Naive thymus-derived CD4-positive, alpha-beta T cell (primary cell): ENCODE measurements at places on chromosomes 13 and 19. TPM values are rescaled to one million over a fixed set of nuclear protein-coding genes. Genes with fewer than 3 reads are reported as not detected.
A peak's percentile ranks its signal among the peaks of the same experiment; 100 is the strongest.

The MEIOSIN gene
- not detected for total RNA-seq

The IRGC gene
- total RNA-seq: not detected

The DACT3 gene
- total RNA-seq: 0.49 TPM

The KLK15 gene
- total RNA-seq: not detected

The TUBB4A gene
- total RNA-seq: 1.5 TPM

DNA sequence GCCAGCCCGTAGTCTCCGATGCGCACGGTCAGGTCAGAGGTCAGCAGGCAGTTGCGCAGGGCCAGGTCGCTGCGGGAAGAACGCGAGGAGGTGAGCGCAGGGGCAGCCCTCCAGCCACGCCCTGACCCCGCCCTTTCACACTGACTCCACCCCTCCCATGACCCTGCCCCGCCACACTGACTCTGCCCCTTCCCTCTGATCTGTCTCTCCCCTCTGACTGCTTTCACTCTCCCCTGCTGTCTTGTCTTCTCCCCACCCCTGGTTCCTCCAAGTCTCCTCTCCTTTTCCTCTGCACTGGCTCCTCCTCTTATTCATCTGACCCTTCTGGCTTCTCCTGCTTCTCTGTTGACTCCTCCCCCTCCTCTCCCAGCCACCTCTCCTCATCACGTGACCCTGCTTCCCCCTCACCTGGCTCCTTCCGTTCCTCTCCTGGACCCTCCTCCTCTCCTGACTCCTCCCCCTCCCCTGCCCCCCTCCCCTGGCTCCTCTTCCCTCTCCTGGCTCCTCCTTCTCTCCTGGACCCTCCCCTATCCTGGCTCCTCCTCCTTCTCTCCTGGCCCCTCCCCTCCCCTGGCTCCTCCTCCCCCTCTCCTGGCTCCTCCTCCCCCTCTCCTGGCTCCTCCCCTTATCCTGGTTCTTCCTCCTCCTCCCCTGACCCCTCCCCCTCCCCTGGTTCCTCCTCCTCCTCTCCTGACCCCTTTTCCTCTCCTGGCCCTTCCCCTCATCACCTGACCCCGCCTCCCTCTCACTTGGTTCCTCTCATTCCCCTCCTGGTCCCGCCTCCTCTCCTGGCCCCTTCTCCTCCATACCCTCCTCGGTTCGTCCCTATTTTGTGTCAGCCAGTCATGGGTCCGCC, 9.9 kb downstream of the LMTK3 start:
- H3K27ac ChIP-seq: peak overlapping the region; percentile 60
- peak overlapping the region; percentile 37 for H3K4me3 ChIP-seq
- no peaks in the 10 kb centered on the region for H3K36me3 ChIP-seq
- DNase-seq: peak; percentile 73
- H3K27me3 ChIP-seq: no peaks in the 10 kb centered on the region

DNA sequence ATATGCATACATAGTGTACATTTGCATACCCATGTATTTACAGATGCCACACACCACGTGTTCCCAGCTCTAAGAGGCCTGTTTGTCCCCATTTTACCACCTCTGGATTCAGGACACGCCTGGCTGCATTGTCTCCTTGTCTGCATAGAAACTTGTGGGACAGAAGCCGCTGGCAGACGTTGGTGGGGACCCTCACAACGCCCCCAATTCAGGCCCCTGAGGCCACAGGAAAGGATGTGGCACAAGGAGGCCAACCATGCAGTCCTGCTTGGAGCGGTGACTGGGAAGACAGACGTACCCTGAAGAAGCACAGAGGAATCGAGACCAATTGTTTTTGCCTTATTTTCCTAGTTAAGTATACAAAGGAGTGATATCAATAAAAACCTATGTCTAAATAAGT, 96.1 kb downstream of the ANKRD10 start:
- H3K4me1 ChIP-seq: no peaks in the 10 kb centered on the region
- no peaks in the 10 kb centered on the region for H3K27me3 ChIP-seq
- no peak overlapping the region for H3K27ac ChIP-seq
- H3K4me3 ChIP-seq: no peak overlapping the region

DNA sequence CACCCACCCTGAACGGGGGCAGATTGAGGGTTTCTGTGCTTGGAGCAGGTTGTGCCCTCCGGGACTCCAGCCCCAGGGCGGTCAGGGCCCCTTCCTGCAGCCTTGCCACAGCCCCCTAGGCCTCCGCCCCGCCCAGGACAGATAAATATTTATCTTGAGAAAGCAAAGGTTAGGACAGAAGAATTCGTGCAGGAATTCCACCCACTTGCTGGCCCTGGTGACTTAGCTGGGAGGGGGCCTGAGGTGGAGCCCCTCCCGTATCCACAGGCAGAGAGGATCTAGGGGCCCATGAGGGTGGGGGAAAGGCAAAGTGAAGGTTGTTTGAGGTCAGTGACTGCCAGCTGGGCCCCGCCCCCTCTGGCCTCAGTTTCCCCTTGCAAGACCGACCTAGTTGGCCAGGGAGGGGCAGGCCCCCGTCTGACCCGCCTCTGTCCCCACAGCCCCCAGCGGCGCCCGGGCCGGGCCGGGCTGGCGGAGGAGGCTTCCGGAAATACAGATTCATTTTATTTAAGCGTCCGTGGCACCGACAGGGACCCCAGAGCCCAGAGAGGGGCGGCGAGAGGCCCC, 5.2 kb downstream of the MIDN start:
- H3K27me3 ChIP-seq: no peaks in the 10 kb centered on the region
- peak overlapping the region; percentile 93 for H3K27ac ChIP-seq
- H3K4me1 ChIP-seq: peaks cover 30% of the 10 kb centered on the region
- DNase-seq: no peak
- H3K4me3 ChIP-seq: peak overlapping the region; percentile 63

- no peaks in the 10 kb centered on the region for H3K4me1 ChIP-seq
- no peak overlapping the region for H3K4me3 ChIP-seq
- no peak overlapping the region for H3K27ac ChIP-seq
- no peaks in the 10 kb centered on the region for H3K27me3 ChIP-seq
- H3K36me3 ChIP-seq: no peaks in the 10 kb centered on the region
These were observed 681.7 kb downstream of the PCDH17 start for GRCh38 chr13:58313219-58313618.

DNA sequence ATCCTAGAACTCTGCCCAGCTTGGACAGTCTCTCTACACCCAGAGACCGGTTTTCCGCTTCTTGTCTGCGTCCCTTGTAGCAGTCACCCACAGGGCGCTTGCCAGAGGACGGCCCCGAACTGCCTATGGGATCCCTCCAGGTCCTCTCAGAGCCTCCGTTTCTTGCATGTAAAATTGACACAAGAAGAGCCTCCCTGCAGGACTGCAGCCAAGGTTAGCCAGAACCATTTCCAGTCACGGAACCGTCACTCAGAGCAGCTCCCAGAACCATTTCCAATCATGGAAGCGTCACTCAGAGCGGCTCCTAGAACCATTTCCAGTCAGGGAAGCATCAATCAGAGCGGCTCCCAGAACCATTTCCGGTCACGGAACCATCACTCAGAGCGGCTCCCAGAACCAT, 65.5 kb downstream of the ATP11A start:
- H3K4me3 ChIP-seq: no peak overlapping the region
- DNase-seq: no peak
- no peaks in the 10 kb centered on the region for H3K27me3 ChIP-seq
- H3K27ac ChIP-seq: no peak overlapping the region
- no peaks in the 10 kb centered on the region for H3K36me3 ChIP-seq

DNA sequence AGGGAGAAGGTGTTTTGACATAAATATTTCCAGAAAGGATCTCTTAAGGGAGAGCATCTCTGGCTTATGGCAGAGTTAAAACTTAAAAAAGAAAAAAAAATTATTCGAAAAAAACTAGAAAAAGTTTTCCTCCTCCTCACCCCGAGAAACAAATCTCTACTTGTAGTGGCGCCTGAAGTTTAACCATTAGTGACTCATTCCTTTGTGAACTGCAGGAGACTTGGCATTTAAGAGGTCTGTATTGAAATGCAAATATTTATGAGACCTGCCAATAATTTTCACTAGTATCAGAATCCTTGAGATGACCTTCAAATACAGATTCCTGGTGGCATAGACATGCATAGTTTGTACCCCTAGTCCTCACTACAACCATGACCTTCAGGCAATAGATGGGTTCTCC, 64.9 kb upstream of the MED4 start:
- no peaks in the 10 kb centered on the region for H3K27me3 ChIP-seq
- H3K27ac ChIP-seq: no peak overlapping the region
- no peaks in the 10 kb centered on the region for H3K36me3 ChIP-seq
- DNase-seq: no peak

DNA sequence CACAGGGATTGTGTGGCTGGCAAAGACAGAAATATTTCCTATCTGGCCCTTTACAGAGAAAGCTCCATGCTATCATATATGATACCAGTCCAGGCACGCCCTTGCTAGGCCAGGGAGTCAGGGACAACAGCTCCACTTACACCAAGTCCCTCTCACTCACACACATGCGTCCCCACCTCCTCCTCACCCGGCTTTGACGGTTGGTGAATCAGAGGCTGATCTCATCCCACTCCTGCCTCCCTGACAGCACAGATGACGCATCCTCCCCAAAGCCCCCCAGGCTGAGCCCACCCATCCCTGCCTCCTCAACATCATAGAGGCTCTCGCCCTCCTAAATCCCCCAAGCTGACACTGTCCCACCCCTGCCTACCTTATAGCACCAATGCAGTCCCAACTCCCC, 62.7 kb downstream of the F2RL3 start:
- H3K4me1 ChIP-seq: no peaks in the 10 kb centered on the region
- H3K36me3 ChIP-seq: no peaks in the 10 kb centered on the region
- DNase-seq: no peak
- no peaks in the 10 kb centered on the region for H3K27me3 ChIP-seq

GRCh38 chr13:31755803-31756212, 16.5 kb downstream of the RXFP2 start:
- no peak overlapping the region for H3K4me3 ChIP-seq
- H3K27ac ChIP-seq: no peak overlapping the region
- no peak for DNase-seq
- H3K36me3 ChIP-seq: no peaks in the 10 kb centered on the region

- H3K4me3 ChIP-seq: no peak overlapping the region
- no peaks in the 10 kb centered on the region for H3K4me1 ChIP-seq
- H3K36me3 ChIP-seq: no peaks in the 10 kb centered on the region
- H3K27me3 ChIP-seq: no peaks in the 10 kb centered on the region
- H3K27ac ChIP-seq: no peak overlapping the region
These were observed 56.8 kb downstream of the KCNC3 start for GRCh38 chr19:50272263-50272897.

DNA sequence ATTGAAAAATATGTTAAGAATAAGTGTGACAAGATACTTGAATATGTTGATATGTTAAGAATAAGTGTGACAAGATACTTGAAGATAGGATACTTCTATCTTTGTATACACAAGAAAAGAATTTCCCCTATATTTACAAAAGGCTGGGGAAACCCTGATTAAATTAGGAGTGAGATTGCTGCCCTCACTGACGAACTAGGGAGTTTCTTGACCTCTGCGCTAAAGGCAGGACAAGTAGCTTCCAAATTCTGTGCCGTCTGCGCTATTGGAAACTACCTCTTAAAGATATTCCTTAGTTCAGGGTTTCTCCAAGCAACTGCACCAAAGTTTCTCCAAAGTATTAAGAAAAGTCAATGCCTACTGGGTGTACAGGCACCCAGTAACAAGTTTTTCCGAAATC, 730 bp downstream of the ZNF260 start:
- peak overlapping the region; percentile 91 for H3K4me3 ChIP-seq
- H3K27ac ChIP-seq: peak overlapping the region; percentile 83
- DNase-seq: no peak
- H3K4me1 ChIP-seq: peaks cover 4% of the 10 kb centered on the region

DNA sequence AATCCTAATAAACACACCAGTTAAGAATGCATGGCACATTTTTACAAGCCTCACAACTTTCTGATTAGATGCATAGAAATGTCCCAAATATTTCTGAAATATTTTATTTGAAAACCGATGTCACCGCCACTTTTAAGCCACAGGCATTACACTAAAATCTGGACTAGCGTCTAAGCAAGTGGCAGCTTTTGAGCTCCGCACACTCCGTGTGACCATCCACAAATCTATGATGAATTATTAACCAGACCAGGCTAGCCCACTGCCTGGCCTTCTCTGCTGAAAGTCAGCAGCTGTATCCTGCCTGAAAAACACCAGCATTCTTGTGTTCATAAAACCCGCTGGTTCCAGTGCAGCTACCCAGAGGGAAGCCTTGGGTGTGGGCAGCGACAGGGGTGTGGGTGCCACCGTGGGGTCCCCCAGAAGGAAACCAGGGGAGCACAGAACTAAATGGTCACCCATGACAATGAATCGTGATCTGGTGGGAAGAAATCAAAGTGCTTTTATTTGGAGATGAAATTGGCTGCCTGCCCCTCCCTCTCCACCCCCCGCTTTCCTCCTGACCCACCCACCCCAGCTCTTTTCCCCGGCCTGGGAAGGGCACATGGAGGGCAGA, 13.8 kb downstream of the RASA3 start:
- peak overlapping the region; percentile 72 for H3K27ac ChIP-seq
- no peak overlapping the region for H3K4me3 ChIP-seq
- peaks cover 61% of the 10 kb centered on the region for H3K4me1 ChIP-seq

- no peak for DNase-seq
- H3K4me3 ChIP-seq: no peak overlapping the region
- H3K36me3 ChIP-seq: no peaks in the 10 kb centered on the region
- H3K4me1 ChIP-seq: no peaks in the 10 kb centered on the region
These were observed 283.4 kb upstream of the KLHL1 start for GRCh38 chr13:70391678-70392077.

DNA sequence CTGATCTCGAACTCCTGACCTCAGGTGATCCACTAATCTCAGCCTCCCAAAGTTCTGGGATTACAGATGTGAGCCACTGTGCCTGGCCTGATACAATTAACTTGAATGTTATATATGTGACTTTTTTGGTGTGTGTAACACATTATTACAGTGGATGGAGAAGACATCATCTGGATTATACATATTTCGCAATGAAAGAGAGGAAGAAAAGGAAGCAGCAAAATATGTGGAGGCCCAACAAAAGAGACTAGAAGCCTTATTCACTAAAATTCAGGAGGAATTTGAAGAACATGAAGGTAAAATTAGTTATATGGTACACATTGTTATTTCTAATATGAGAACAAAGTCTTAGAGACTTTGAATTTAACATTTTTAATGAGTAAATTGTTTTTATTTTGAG, 55.5 kb downstream of the BRCA2 start:
- H3K4me3 ChIP-seq: no peak overlapping the region
- H3K27me3 ChIP-seq: no peaks in the 10 kb centered on the region
- no peaks in the 10 kb centered on the region for H3K36me3 ChIP-seq
- no peaks in the 10 kb centered on the region for H3K4me1 ChIP-seq

DNA sequence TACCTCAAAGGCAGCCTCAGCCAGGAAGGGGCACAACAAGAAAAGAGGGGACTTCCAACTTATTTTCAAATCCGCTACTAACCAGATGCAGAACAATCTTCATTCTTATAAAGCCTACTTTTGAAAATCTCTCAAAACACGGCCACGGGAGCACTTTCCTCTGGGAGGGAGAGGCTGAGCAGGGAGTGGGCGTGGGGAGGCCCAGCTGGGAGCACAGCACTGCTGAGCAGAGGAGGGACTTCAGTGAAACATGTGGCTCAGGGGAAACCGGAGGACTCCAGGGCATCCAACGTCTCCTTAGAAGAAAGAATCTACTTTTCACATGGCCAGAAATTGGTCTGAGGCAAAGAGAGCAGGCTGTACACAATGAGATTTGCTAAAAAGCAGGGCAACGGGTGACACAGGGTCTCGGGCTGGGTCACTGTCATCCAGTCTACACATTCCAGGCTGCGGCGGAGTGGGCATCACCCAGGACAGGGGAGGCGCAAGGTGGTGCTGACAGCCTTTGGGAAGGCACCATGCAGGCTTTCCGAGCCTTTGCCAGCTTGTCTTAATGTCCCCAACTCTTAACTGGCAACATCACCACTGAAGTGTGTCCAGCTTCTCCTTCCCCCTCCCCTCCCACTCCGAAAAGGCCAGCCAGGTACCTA, 117.1 kb downstream of the STK24 start:
- no peaks in the 10 kb centered on the region for H3K27me3 ChIP-seq
- no peak for DNase-seq

- H3K4me1 ChIP-seq: no peaks in the 10 kb centered on the region
- no peak overlapping the region for H3K4me3 ChIP-seq
- H3K27me3 ChIP-seq: no peaks in the 10 kb centered on the region
- H3K36me3 ChIP-seq: no peaks in the 10 kb centered on the region
These were observed 326.9 kb downstream of the FGF9 start for GRCh38 chr13:21997726-21998125.
